ENCODE measurements at places on chromosomes 2 and 18.

DNA sequence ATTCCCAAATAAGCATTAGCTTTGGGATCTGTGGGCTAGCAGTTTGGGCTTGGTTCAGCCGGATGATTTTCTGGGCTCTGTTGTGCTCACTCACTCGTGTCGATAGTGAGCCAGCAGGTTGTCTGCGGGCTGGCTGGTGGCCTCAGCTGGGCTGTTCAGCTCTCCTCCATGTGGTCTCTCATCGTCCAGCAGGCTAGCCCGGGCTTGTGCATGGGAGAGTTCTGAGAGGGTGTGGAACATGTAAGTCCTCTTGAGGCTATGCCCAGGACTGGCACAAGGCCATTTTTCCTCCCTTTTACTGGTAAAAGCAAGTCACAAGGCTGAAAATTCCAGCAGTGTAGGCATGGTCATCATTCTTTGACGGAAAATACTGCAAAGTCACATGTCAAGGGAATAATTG is 38.5 kb downstream of the NTSR2 start:
- no peak for DNase-seq

- DNase-seq, result no peak
These were observed 3.5 kb downstream of the WDR54 start for GRCh38 chr2:74424995-74425406.

DNA sequence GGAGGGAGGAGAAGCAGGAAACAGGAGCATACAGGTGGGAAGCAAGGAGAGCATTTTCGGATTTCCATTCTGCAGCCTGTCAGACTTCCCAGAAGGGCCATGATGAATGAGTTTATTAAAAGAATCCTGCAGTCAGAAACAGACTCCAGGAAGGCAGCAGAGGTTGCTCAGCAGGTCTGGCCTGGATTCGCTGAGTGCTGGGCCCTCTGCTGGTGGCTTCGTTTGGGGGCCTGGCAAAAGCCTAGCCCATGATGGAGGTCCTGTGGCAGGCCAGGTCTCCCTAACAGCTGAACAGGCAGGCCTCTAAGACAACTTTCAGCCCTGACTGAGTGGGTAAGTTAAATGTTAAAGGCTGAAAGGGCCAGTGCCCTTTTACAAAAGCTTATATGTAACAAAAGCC is 108.2 kb upstream of the CAPN13 start:
- no peak for DNase-seq

GRCh38 chr2:150165442-150165841 is 322.0 kb downstream of the RND3 start:
- DNase-seq, result no peak

DNA sequence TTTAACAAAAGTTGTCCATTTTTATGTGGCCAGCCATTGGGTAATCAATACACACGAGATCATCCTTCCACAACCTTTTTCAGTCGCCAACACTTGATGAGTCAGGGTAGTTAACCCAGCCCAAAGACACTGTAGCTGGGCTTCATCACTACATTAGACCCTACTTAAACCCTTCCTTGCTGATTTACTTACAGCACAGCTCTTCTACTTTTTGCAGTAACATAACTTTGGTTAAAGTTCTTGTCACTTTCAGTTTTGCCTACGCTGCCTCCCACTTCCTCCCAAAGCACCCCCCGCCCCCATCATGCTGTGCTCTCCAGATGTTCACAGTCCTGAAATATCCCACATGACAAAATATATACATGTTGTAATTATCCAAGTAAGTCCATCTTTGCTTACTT is 103.6 kb downstream of the CDK15 start:
- DNase-seq, result no peak

GRCh38 chr2:129170570-129170969 is 808.9 kb upstream of the RAB6C start:
- DNase-seq, result no peak

GRCh38 chr2:165876712-165877111 is 76.9 kb downstream of the TTC21B start:
- no peak for DNase-seq

DNA sequence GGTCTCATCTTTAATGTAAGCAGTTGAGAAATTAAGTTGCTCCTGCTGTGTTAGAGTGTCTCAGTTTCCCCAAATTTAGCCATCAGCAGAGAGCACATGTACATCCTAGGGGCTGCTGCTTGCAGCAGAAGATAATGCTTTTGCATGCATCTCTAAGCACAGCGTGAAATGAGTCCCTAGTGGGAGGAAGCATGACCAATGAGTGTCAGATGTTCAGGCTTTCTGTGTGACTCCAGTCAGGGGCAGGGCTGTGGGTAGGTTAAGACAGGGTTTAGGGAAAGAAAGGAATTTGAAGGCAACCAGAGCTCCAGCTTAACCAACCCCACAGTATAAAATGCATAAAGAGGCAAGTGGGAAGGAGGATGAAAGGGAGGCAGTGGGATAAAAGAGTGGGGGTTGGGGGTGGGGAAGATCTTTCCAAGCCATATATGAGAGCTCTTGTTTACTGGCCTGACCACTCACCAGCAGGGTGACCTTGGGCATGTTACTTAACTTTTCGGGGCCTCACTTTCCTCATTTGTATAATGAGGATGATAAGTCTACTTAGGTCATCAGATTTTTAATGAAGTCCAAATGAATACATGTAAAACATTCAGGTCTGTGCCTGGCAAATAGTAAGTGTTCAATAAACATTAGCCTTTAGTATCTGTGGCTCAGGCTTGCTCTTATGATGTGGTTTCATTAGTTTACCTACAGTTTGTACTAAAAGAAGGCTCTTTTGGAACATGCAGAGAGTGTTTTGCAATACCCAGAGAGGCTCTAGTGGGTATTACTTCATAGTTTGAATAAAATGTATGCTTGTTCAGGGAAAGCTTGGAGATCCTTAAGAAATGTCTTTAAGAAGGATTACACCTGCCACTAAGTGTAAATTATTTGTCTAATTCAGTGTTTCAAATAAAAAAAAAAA is 42.7 kb upstream of the PELI1 start:
- DNase-seq, result no peak

All from CD4-positive, alpha-beta T cell treated with Interleukin-15 for 4 hours (primary cell).